ENCODE measurements at places on chromosomes 11 and 22.

DNA sequence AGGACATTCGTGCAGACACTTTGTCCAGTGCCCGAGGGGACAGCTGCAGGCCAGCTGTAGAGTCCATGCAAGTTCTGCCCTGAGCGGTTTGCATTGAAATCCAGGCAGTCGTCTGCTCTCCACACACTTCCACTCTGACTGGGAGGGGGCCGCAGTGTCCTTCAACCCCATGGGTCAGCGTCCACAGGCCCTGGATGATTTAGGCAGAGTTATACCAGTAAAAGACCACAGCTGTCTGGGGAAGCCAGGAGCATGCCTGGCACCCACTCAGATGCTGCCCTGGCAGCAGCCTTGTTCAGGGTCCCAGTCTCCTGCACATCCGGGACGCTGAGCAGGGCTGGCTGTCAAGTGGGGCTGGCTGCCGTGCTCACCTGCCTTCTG is 26.5 kb downstream of the KRTAP5-5 start:
- no peak for DNase-seq

- peak; percentile 23 for DNase-seq
Observed at GRCh38 chr11:62217191-62217748, 8.8 kb downstream of the SCGB2A1 start.

- no peak for DNase-seq
Observed at GRCh38 chr11:33490842-33491370, 209.7 kb downstream of the C11orf91 start.

DNA sequence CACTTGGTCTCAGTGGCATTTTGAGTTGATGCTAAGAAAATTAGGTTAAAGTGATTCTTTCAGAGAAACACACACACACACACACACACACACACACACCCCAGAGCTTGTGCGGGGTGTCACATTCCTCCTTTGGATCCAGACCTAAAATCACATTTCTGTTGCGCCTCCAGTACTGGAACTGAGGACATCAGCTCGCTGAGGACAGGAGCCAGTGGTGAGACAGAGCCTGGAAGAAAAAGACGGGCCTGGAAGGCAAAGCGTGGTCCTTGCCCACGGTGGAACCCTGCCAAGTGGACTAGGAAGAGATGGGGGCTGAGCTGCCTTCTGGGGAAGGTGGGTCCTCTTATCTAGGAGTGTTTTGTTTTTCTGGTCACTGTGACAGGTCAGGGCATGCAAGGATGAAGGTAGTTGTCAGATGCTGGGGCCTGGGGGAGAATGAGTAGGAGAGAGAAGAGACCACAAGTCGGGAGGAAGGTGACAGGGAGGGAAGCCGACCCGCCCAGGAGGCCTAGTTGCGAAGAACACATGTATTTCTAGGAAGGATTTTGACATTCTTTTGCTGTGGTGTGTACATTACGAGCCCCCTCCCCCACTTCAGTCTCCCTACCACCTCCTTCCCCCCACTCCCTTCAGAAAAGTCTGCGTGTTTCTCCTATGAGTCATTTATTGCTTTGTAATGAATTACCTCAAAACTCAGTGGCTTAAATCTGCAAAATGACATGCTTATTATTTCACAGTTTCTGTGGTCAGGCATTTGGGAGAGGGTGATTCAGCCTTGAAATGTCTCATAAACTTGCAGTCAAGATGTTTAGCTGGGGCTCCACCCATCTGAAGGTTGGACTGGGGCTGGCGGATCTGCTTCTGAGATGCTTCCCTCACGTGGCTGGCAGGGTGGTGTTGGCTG is 4.8 kb upstream of the ELFN2 start:
- DNase-seq = peak; percentile 98

- DNase-seq = no peak
Observed at GRCh38 chr11:34619062-34619516, 1.8 kb upstream of the EHF start.

DNA sequence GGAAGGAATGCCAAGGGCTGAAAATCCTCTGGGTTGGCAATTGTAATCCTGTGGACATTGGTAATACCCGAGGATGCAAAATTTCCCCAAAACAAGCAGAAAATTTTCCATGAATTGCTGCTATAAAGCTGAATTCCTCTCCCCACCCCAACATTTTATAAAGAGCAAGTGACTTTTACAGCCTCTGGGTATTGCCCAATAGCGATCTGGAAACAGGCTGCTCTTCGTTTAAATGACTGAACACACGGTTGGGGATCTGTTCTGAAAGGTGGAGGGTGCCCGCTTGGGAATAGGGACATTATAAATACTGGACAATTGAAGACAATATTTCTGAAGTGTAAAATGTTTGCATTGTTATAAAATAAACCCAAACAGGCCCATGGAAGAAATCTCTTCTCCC is 20.6 kb downstream of the EHF start:
- no peak for DNase-seq

DNA sequence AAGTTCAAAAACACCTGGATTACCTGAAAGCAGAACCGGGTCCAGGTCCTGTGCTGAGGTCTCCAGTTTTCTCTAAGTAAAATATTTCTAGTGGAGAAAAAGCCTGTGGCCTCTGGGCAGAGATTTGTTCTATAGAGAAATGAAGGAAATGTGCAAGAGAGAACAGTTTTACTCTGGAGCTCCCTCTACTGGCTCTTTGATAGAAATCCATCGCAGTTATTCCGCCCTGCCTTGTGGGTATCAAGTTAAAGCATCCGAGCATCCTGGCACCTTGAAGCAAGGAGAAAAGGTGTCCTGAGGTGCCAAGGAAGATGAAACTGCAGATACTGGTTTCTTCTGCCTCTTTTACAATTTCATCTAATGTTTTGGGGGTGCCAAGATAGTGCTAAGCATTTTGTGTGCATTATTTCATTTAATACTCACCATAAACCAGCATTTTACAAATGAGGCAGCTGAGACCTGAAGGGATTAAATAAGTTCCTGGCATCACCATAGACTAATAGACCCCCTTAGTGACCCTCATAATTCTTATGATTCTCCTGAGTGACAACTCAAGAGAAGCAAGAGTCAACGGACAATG is 113.1 kb upstream of the HSD17B12 start:
- DNase-seq = peak; percentile 56

DNA sequence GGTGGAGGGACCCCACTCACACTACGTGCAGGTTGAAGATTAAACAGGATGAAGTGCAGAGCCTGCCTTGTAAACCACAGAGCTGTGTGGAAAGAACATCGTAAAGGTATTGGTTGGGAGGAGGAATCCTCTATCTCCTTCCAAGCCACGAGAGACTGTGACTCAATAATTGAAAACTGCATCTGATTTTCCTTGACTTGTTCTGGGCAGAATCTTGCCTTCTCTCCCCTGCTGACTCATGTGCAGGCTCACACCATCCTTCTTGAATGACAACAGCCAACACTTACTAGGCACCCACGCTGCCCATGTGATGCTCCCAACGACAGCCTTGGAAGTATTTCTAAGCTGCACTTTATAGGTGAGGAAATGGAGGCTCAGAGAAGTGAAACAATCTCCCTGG is 563.0 kb downstream of the MIAT start:
- DNase-seq = peak; percentile 5

- no peak for DNase-seq
Observed at GRCh38 chr11:121522043-121522941, 69.5 kb upstream of the SORL1-AS1 start.

GRCh38 chr22:37559901-37560607 is at the start of gene CDC42EP1:
TSS of gene CDC42EP1 (plus strand) at chr22:37560480. CDS start at chr22:37566350, 5,870 bp downstream.
- DNase-seq = peak; percentile 54

DNA sequence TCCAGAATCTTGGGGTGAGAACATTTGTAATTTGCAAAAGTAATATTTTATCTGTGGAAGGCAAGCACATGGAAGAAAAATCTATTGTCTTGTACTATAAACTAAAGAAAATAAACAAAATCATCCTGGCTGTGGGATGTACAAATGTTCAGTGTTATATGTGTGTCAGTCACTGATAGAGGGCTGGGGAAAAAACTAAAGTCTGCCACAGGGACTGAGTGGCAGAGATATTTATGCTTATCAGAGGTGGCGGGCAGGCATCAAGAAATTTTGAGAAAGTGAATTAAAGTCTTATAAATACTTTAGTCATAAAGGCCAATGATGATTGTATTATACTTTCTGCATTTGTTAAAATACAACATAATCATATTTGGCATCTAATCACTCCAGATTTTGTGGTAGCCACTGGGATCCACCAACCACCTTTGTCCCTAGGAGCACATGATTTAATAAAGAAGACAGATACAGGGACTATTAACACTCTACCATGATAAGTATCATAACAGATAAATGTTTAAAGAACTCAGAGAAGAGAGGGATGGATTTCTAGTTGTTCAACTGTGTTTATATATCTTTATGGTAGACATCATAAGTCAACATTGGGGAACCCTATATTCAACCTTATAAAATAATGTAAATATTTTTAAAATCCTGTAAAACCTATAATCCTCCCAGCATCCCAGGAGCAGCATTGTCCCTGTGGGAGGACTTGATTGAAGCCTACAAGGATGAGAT is 2.6 kb upstream of the ENDOD1 start:
- DNase-seq = no peak

DNA sequence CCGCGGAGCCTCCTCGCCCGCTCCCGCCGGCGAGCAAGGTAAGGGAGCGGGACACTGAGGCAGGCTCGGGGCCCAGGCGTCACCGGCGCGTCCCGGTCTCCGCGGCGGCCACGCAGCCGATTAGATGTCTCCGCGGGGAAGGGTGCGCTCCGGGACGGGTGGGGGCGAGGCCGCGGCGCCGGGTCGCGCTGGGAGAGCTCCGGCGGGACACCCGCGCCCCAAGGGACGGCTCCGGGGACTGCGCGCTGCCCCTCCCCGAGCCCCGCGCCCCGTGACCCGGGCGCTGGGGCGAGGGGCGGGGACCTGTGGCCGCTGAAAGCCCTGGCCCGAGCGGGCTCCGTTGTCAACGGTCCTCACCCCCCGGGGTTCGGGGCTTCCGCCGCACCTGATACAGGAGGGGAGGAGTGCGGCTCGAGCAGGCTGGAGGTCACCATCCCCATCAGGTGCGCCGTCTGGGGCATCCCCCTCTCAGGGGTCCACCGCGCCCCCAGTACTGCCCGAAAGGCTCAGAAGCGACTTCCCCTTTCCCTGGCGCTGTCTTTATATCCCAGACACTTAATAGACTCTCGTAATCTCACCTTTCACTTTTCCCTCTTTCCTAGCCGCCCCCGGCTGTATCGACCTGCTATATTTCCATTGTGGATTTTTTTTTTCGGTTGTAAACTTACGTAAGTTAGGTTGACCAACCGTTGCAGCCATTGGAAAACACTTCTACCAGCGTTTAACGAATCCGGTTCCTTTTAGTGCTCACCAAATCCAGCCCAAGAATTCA is 573 bp downstream of the PPFIA1 start:
- peak; percentile 38 for DNase-seq

DNA sequence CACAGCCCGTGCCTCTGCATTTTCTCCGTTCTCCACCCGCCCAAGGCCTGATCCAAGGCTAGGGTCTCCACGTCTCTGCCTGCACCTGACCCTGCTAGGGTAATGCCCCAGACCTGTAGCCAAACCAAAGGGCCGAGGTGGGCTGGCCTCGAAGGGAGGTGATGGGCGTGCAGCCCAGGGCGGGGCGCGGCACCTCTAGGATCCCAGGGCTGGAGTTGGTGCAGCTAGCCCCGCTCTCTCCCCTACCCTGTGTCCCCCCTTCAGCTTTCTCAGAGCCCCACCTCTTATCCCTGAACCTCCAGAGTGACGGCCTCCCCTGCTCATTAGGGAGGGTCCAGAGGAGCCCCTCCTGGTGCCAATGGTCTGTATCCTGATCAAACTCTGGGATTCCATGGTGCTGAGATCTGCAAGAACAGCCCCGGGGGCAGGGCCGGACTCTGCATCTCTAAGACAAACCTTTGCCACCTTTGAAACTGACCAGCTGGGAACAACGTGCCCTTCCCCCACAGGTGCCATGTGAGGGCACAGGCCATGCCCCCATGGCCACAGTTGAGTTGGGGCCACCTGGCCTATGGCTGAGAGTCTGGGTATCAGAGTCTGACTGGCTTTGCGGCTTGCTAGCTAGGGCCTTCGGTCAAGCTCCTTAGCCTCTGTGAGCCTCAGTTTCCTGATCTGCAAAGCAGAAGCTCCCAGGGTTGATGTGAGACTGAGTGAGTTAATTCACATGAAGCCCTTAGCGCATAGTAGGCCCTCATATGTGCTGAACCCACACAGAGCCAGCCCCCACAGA is 23.1 kb upstream of the CBX7 start:
- DNase-seq = peak; percentile 32

GRCh38 chr22:25403811-25404471 is 160.5 kb upstream of the GRK3 start:
- DNase-seq = peak; percentile 21

- no peak for DNase-seq
Observed at GRCh38 chr22:20619045-20619892, 111.9 kb downstream of the MED15 start.

GRCh38 chr11:79147731-79148130 is 293.1 kb downstream of the TENM4 start:
- no peak for DNase-seq

GRCh38 chr11:37718431-37718999 is 1120.5 kb upstream of the RAG2 start:
- no peak for DNase-seq

GRCh38 chr11:126997641-126998040 is 2.9 kb downstream of the KIRREL3 start:
- no peak for DNase-seq

DNA sequence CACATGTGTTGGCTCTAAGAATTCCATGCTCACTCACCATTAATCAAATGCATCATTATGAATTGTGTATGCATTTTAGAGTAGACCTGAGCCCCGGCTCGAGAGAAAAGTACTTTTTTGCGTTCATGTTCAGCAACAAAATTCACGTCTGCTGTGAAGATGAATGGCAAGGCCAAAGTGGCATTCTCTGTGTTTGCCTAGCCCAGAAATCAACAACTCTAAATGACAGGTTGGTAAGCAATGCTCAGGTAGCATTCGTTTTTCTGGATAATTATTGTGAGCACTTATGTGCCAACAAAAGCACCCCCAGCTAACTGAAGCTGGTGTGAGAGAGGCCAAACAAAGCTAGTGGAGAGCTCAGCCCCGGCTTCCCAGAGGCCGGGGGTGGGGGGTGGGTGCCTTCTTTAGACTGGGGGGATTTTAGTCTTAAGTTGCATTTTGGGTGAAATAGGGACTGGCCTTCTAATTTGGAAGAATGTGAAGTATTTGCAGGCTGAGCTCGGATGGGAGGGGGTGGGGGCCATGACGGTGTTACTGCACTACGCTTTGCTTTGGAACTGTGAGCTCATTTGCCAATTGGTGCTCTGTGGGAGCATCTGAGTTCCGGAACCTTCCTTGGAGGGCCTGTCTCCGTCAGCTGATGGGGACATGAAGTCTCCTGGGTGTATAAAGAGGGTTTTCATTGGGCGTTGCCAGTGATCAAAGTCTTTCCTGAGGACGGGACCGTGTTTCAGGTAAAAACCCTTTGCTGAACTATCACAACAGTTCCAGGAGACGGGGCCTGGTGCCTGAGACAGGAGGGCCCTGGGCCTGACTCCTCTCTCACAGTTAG is 29.0 kb upstream of the ALX4 start:
- DNase-seq = no peak

DNA sequence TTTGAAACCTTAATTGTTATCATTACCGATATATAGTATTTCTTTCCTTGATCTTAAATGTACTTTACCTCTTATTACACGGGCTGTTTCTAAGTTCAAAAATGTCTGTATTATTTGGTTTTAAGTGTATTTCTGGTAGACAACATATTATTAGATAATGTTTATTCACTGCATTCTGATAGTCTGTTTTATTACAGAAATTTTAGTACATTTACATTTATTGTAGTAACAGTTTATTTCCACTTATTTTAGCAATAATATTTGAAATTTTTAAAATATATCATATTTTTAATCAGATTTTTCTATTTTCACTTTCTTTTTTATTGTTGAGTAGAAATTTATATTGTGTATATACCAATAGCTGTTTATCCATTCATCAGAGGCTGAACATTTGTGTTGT is 1195.2 kb downstream of the TBC1D22A start:
- no peak for DNase-seq

- no peak for DNase-seq
Observed at GRCh38 chr22:50269970-50270665, at the start of gene MAPK11. TSS of gene MAPK11 (minus strand) at chr22:50270380. CDS start at chr22:50270292, 88 bp downstream.
